Activated CD4-positive, alpha-beta memory T cell treated with anti-CD3 and anti-CD28 coated beads for 36 hours (primary cell): ENCODE measurements at places on chromosomes 7 and 10. TPM values are rescaled to one million over a fixed set of nuclear protein-coding genes. Genes with fewer than 3 reads are reported as not detected.

The NPTX2 gene
- total RNA-seq, result not detected

The SMNDC1 gene
- 44.1 TPM for total RNA-seq

The CTBP2 gene
- total RNA-seq, result 0.27 TPM

The ATG9B gene
- 3.5 TPM for total RNA-seq

The HERPUD2 gene
- 26.2 TPM for total RNA-seq

The SEC23IP gene
- 62.4 TPM for total RNA-seq

The FANK1 gene
- total RNA-seq, result 0.46 TPM

The METTL27 gene
- 1.7 TPM for total RNA-seq

The SPDYE11 gene
- total RNA-seq, result not detected

The POU6F2 gene
- total RNA-seq, result not detected

The OPN1SW gene
- total RNA-seq, result not detected

The GPRIN2 gene
- total RNA-seq, result not detected

The INSYN2A gene
- total RNA-seq, result not detected

The UBTD1 gene
- 2.6 TPM for total RNA-seq

The NXPH1 gene
- not detected for total RNA-seq

The ZPBP gene
- not detected for total RNA-seq

The VENTX gene
- 0.12 TPM for total RNA-seq
